Activated naive CD8-positive, alpha-beta T cell treated with anti-CD3 and anti-CD28 coated beads for 36 hours (primary cell): ENCODE measurements at places on chromosomes 13 and 19. TPM values are rescaled to one million over a fixed set of nuclear protein-coding genes. Genes with fewer than 3 reads are reported as not detected.

DNA sequence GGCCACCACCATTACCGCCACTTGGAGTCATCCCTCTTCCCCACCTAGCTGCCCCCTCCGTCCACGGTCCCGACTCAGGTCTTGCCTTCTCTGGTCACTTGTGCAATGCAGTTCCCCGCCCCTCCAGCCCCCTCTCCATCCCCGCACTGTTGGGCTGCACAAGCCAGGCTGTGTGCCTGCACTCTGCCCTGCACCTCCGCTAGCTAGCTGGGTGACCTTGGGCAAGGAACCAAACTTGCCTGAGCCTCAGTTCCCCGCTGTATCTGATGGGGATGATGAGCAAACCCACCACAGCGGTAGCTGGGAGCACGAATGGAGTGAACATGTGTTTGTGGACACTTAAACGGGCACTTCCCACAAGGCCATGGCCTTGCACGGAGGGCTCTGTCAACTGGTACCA is 5.6 kb upstream of the TMEM147 start:
- H3K4me3 ChIP-seq, result no peak overlapping the region
- DNase-seq, result no peak
- H3K27me3 ChIP-seq, result peaks cover 1% of the 10 kb centered on the region
- no peak overlapping the region for H3K27ac ChIP-seq
- H3K36me3 ChIP-seq, result peaks cover 10% of the 10 kb centered on the region

DNA sequence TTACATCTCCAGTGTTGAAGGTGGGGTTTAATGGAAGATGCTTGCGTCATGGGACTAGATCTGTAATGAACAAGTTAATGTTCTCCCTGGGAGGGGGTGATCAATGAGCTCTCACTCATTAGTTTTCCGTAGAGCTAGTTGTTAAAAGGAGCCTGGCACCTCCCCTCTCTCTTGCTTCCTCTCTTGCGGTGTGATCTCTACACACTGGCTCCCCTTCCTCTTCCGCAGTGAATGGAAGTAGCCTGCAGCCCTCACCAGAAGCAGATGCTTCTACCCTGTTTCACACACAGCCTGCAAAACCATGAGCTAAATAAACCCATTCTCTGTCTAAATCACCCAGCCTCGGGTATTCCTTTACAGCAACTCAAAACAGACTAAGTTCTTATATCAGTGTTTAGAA is 318.8 kb downstream of the SLITRK1 start:
- H3K27ac ChIP-seq, result no peak overlapping the region
- DNase-seq, result no peak
- H3K4me1 ChIP-seq, result no peaks in the 10 kb centered on the region
- H3K27me3 ChIP-seq, result no peaks in the 10 kb centered on the region

GRCh38 chr19:18457483-18458331 is 19.8 kb upstream of the ISYNA1 start:
- DNase-seq, result no peak
- H3K27me3 ChIP-seq, result no peaks in the 10 kb centered on the region
- H3K27ac ChIP-seq, result no peak overlapping the region

Gene C5AR1
- 1.8 TPM for total RNA-seq
